ENCODE measurements at places on chromosomes 13 and 19.

- DNase-seq = no peak
Observed at GRCh38 chr19:56838024-56838908, 2.3 kb downstream of the PEG3 start.

- no peak for DNase-seq
Observed at GRCh38 chr13:63910511-63910910, 2494.9 kb upstream of the PCDH20 start.

DNA sequence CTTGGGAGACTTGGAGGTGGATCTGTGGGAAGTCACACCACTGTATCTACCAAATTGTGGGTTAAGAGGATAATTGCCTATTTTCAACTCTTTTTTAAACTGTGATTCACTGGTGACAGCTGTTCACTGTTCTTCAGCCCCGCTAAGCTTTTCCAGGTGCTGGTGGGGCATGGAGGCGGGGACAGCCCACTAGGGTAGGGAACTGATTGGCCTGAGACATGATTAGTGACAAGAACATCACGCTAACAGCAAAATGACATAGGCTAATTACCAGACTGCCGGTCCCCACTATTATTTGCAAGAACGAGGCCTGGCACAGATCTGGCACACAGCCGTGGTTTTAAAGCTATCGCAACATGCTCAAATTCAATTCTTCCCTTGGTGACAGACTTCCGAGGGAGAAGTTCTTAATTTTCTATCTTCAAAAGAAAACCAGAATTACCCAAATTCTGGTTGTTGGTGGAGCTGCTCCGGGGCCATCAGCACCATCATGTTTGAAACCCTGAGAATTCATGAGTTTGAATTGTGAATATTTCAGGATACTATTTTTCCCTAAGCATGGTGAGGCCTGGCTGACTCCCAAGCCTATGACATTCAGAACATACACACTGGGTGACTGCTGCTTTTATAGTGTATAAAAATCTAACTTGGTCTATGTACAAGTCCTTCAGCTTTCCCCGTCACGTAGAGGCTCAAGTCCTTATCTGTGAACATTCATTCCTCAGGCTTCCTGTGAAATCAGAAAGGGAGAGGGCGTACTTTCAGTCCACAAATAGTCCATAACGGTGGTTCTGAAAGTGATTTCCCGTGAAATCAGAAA is 17.9 kb downstream of the DOCK9 start:
- no peak for DNase-seq

DNA sequence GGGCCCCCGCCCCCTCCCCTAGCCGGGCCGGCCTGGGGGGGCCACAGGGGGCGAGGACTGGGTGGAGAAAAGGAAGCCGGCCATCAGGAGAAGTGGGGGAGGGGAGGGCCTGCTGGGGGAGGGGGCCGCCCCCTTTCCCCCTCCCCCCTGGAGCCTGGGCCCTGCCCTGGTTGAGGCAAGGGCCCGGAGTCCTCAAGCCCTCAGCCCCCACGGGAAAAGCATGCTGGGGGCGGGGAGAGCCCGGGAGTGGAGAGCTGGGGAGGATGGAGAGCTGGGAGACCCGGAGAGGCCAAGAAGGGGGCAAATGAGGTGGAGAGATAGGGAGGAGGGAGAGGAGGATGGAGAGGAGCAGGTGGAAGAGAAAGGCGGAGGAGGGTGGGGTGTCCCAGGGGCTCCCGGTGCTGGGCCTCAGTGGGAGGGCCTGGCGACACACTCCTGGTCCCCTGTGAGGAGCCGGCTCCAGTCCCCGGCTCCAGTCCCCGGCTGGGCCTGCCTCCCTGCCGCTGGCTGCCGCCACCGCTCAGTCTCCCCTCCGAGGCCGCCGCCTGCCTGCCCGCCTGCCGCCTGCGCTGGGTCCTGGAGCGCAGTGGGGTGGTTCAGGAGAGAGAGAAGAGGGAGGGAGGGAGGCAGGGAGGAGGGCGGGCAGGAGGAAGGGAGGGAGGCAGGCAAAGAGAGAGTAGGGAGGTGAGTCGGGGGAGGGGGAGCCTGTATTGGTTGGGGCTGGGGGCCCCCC is at the start of gene GRIK5:
TSS of gene GRIK5 (minus strand) at position 588 of the 733 bp plus-strand sequence. CDS start 4,436 bp downstream, outside the sequence.
- DNase-seq = no peak

DNA sequence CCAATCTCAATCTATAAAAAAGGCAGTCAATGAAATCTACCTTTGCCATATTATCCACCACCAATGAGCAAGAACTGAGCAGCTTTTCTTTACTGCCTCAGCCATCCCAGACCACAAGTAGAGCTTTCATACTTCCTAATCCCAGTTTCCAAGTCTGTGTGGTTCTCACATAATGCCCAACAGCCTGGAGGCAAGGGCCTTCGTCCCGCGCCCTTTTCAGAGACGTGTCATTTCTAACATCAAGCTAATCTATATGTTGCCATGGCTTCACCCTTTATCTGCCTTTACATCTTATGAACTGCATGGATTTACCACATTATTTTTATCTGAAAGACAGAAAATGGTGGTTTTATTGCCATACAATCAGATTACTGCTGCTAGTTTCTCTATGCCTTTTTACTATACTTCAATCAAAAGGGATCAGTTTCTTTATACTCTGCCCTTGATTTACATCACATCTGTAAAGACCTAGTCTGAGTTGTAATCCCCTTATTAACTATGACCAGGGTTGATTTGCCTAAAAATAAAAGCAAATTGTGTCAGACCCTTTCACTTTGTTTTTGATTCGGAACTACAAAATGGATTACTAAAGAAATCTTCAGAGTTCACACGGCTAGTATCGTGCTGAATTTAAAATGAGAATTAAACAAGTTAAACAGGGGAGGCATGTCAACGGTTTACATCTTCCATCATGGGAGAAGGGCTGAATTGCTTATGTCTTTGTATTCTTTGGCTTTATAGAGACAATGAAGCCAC is 5.9 kb downstream of the EFNB2 start:
- DNase-seq = no peak

Data from 8988T (cell line).